ENCODE measurements at places on chromosomes 6 and 20.

DNA sequence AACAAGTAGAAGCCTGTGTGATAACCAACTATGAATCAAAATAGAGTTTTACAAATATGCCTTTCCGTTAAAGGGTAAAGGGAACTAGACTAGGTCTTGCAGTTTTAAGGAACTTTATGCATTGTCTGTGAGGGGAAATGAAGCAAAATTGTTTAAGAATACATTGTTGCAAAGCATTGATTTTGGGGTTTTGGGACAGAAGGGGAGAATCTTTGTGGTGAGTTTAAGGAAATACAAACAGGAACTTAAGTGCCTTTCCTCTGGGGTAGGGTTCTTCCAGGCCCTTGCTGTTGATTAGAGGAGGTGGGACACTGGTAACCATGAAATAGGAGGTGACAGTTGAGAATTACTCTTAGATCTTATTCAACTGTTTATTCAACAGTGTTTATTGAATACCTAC lies 4.7 kb downstream of the MAPK14 start:
- DNase-seq: no peak

- no peak for DNase-seq
These were observed 7.0 kb downstream of the TAGAP start for GRCh38 chr6:159037756-159038290.

DNA sequence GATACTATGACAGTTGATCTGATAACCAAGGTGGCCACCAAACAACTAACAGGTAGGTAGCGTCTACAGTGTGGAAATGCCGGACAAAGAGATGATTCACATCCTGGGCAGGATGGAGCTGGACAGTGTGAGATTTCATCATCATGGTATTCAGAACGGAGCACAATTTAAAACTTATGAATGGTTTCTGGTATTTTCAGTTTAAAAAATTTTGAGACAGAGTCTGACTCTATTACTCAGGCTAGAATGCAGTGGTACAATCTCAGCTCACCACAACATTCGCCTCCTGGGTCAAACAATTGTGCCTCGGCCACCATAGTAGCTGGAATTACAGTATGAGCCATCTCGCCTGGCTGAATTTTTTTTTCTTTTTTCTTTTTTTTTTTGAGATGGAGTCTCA lies 43.8 kb downstream of the CEP57L1 start:
- no peak for DNase-seq

DNA sequence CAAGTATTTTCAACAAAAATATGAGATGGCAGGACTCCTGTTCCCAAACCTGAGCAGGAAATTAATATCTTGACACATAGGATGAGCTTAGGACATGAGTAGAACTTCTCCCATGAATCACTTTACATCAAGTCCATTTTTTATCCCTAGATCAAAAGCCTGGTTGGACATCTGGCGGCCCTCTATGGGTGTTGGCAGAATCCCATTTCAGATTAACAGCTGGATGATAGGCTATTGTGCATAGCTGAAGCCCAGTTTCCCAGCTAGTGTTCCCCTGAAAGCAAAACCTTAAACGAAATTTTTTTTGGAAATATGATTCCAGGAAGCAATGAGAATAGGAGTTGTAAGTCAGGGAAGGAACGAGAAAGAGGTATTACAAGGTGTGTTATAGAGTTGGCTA lies 449.4 kb upstream of the CHD6 start:
- no peak for DNase-seq

- no peak for DNase-seq
These were observed 545.0 kb upstream of the EPHA7 start for GRCh38 chr6:93964321-93964720.

- peak; percentile 91 for DNase-seq
These were observed 100.1 kb upstream of the RGS17 start for GRCh38 chr6:153231048-153231646.

- no peak for DNase-seq
These were observed 5.0 kb downstream of the TCP11 start for GRCh38 chr6:35136185-35136584.

- DNase-seq: no peak
These were observed 103.2 kb upstream of the TIAM2 start for GRCh38 chr6:154891901-154892300.

- no peak for DNase-seq
These were observed 9.1 kb downstream of the CCN6 start for GRCh38 chr6:112062966-112063365.

DNA sequence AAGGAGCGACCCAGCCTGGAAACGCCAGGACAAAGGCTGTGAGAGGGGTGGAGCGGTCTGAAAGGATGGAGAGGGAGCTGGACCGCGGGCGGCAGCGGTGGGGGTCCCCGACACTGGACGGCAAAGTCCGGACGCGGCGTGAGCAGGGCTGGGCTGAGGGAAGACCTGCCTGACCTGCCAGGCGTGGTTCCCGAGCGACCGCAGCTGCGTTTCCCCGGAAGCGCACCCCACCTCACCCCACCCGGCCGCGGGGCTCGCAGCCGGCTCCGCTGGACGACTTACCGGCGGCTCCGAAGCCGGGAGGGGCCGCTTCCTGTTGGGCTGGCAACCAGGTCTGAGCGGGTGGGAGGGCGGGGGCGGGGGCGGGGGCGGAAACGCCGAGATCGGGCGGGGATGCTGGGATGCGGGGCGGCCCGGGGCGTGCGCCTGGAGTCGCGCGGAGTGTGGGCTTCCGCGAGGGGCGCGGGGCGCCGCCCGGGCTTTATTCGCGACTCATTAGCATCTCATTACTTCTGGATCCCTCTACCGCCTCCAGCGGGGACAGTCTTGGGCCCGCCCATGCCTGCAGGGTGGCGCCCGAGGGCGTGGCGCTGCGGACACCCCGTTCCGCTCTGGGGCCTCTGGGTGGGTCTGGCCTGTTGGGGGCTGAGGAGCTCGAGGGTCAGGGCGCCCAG lies at the start of gene MICAL1:
Gene MICAL1 (minus strand): TSS at position 336 of the 674 bp plus-strand sequence. CDS start 1,576 bp downstream, outside the sequence.
- peak; percentile 82 for DNase-seq

- no peak for DNase-seq
These were observed 289.5 kb upstream of the CDYL start for GRCh38 chr6:4486568-4487315.

- peak; percentile 53 for DNase-seq
These were observed 29.2 kb downstream of the C6orf58 start for GRCh38 chr6:127606131-127606562.

DNA sequence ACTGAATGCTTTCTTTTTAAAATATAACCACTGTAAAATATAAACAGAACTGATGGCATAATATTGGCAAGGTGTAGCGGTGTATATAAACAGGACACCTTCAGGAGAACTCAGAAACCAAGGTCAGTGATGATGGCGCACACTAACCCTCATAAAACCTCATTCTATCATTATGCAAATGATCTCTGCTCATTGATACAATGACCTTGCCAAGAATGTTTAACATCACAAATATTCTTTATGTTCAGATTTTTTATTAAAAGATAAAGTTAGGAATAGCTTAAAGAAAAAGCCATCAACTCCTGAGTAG lies 48.6 kb upstream of the DST start:
- no peak for DNase-seq

- DNase-seq: no peak
These were observed 214.5 kb upstream of the SASH1 start for GRCh38 chr6:148128014-148128730.

DNA sequence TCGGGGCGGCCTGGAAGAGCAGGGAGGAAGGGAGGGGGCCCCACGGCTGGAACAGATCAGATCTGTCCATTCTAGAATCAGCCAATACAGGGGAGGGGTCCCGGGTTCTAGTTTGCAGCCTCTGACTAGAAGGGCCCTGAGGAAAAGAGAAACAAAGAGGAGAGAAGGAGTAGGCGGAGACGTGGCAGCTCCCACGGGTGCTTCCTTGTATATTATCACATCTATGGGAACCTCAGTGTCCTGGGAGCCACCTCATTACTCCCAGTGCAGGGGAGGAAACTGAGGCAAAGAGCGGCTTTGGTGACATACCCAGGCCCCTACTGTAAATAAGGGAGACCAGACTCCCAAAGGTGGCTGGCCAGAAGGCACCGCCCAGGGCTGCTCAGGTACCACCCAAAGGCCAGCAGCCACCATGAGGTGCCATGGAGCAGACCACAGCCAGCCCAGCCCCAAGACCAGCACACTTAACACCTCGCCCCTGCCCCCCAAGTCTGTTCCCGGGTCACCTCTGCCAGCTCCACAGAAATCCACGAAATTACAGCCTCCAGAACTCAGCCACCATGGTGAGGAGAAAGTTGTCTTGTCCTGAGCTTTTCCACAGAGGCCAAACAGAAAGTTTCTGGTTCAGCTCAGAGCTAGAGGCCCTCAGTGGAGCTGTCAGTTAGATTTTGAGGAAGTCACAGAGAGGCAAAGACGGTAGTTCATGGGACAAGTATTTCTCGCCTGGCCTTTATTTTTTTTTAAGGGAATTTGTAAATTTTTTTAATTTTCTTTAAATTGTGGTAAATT lies 2.1 kb downstream of the ZC3H12D start:
- no peak for DNase-seq

GRCh38 chr6:160085713-160086505 lies 35.7 kb upstream of the SLC22A1 start:
- no peak for DNase-seq

GRCh38 chr20:34774449-34774848 lies 51.0 kb downstream of the NCOA6 start:
- DNase-seq: no peak

- no peak for DNase-seq
These were observed 43.1 kb downstream of the ANKEF1 start for GRCh38 chr20:10077886-10078285.

GRCh38 chr6:21102201-21102600 lies 491.4 kb upstream of the SOX4 start:
- DNase-seq: no peak

DNA sequence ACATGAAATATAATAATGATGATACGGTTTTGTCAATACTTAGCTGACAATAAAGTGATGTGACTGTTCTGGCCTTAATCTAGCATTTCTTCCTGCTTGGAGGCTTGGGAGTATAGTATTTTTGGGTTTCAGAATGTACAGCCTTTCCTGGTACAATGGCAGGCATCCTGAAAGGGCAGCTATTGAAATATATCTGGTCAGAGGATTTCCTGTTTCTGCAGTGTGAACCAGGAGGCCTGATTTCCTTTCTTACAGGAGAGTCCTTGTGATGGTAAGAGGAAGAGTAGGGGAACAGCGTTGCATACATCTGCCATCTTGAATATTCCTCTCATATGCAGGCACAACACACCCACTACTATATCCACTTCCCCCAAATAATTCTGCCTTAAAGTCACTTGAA lies 93.7 kb downstream of the MYO6 start:
- DNase-seq: no peak

GRCh38 chr6:143449714-143450452 lies 612 bp downstream of the ADAT2 start:
- DNase-seq: peak; percentile 28

DNA sequence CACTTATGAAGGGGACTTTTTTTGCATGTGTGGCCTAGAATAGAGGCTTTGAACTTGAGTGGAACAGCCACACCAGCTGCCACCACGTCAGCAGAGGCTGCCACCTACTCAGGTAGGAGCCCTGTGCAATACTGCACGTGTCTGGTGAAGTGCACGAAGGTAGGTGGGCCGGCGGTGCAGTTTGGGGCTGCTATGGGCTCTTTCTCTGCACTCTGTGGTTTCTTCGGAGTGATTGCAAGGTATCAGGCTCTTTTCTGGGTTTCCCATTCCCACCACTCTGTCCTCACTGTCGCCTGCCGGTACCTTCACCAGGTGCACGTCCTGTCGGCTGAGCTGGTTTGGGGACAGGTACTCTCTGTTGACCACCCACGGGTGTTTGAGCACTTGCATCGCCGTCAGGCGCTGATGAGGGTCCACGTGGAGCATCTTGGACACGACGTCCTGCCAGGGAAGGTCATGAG lies 30.8 kb upstream of the MPC1 start:
- no peak for DNase-seq

DNA sequence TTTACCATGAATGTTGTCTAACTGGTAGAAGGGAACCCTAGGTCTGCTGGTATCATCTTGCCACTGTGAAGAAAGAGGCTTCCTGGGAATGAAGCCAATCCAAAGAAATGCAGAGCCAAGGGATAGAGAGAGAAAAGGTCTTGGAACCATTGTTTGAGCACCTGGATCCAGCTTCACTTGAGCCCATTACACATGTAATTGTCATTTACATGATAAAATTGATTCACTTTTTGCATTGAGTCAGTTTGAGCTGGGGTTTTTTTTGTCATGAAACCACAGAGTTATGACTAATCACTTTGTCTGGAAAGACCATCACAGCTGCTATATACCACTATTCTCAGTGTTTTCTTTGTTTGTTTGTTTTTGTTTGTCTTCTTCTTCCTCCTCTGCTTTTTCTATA lies 112.3 kb downstream of the CBLN4 start:
- DNase-seq: no peak

DNA sequence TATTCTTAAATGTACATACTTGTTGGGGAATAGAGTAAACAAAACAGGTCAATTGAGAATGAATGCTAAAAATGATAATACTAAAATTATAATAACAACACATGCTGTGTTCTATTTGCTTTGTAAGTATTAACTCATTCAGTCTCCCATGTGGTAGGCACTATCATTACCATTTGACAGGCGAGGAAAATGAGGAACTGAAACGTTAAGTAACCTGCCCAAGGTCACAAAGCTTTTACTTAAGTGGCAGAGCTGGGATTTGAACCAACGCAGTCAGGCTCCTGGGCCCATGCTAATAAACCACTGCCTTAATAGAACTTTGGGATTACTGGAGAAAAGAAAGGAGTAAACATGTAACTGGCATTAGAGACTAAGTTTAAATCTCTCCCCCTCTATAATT lies 3.8 kb downstream of the NSFL1C start:
- no peak for DNase-seq

All from brain (organoid and tissue), 16 donors.